GM23338 (cell line): ENCODE measurements at places on chromosomes 11 and 22.

DNA sequence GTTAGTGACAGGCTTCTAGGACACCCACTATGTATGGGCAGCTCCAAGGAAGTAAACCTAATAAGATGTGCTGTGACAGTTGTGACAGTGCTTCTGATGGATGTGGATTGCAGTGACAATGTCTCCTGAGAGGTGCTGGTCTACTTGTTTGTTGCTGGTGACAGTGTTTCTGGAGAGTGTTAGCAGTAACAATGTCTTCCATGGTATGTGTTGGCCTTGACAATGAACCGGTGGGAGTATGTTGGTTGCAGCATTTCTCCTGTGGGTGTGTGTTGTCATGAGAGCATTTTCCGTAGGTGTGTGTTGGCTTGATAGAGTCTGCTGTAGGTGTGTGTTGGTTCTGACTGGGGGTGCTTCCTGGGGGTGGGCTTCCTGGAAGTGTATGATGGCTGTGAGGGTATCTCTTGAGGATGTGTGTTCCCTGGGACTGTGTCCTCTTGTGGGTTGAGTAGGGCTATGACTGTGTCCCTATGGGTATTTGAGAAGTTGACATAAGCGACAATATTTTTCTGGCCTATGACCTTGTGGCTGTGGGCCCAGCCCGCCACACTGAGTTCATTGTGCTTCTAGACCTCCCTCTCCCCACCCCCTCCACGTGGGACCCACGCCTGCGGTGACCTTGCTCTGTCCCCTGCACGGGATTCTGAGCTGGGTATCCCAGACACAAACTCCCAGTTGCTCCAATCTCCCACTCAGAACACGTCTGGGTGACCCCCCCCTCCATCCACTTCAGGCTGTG lies 1.2 kb downstream of the DCHS1 start:
- H3K4me3 ChIP-seq: peak overlapping the region; percentile 57
- DNase-seq: no peak
- peaks cover 73% of the 10 kb centered on the region for H3K27me3 ChIP-seq
- no peaks in the 10 kb centered on the region for H3K36me3 ChIP-seq

DNA sequence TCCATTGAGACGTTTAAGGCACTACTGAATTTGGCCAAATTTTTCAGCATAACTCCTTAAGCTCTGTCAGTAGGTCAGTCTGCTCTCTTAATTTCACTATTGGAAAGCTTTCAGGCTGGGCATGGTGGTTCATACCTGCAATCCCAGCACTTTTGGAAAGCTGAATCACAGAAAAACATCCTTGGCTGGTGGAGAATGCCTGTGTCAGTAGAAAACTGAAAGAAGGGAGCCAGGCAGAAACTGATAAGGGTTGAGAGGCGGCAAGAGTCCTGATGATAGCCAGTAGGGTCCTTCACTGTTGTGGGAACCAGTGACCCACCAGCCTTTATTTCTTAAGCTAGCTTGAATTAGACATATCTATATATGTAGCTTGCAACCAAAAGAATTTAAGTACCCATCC lies 22.6 kb downstream of the NEU3 start:
- peaks cover 13% of the 10 kb centered on the region; the same call in 1 of the 2 replicates for H3K36me3 ChIP-seq
- no peak overlapping the region for H3K27ac ChIP-seq
- no peaks in the 10 kb centered on the region for H3K4me1 ChIP-seq
- no peak for DNase-seq

- peaks cover 19% of the 10 kb centered on the region for H3K4me1 ChIP-seq
- no peak overlapping the region for H3K27ac ChIP-seq
- DNase-seq: no peak
- H3K27me3 ChIP-seq: no peaks in the 10 kb centered on the region
- H3K4me3 ChIP-seq: no peak overlapping the region
- no peaks in the 10 kb centered on the region; the same call in 1 of the 2 replicates for H3K36me3 ChIP-seq
These were observed 73.6 kb downstream of the PHF21B start for GRCh38 chr22:44936201-44936600.

DNA sequence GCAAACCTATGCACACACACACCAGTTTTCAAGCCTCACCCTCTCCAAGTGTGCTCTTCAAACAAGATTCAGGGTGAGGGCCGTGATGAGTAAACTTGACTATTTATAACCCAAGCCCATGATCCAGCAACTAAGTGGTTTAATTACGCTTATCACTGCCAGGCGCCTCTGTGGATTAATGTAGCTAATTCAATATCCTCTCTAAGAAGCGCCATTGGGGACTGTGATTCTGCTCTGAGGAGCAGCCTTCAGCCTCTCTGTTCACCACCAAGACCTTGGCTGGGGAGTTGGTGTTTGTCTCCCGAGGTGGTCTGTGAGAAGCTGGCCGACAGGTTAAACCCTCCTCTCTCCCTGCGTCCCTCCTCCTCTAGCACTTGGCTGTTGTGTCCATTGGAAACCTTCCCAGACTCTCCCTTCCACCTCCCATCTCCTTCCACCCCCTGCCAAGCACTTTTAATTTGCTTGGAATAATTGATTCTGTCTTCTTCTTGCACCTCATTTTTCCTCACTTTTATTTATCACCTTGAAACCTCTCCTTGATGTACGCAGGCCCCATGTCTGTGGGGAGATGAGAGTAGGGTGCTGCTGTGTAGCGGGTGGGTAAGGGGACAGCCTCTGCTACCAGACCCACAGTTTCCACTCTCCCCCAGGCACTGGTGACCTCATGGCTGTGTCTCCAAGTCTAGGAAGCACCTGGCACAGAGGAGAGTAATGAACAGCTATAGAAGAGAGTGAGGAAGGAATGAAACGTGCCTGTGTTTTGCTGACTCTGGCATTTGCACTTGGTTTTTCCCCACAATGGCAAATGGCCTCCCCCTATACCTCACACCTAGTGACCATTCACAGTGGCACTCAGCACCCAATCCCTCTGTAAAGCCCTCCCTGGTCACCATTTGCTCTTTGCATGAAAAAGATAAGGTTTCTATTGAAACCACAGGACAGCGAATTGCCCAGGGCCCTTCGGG lies 236.6 kb downstream of the GRIK4 start:
- no peaks in the 10 kb centered on the region for H3K27me3 ChIP-seq
- H3K4me1 ChIP-seq: peaks cover 16% of the 10 kb centered on the region
- H3K27ac ChIP-seq: no peak overlapping the region
- no peak overlapping the region for H3K4me3 ChIP-seq

DNA sequence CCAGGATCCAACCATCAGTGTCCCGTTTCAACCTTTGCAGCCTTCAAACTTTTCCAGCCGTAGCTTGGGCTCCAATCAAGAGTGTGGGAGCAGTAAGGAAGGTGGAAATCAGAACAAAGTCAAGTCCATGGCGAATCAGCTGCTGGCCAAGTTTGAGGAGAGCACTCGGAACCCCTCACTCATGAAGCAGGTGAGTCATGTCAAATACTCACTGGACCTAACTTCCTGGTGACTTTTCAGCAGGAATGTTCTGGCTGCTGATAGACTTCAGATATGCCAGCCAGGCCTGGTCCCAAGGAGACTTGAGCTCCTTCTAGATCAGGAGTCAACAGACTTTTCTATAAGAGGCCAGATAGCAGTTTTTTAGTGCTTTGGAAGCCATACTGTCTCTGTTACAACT lies 129.0 kb downstream of the MICAL2 start:
- H3K36me3 ChIP-seq: no peaks in the 10 kb centered on the region
- H3K4me3 ChIP-seq: no peak overlapping the region
- no peak for DNase-seq
- H3K4me1 ChIP-seq: no peaks in the 10 kb centered on the region; the same call in 1 of the 2 replicates
- no peak overlapping the region for H3K27ac ChIP-seq
- no peaks in the 10 kb centered on the region for H3K27me3 ChIP-seq

DNA sequence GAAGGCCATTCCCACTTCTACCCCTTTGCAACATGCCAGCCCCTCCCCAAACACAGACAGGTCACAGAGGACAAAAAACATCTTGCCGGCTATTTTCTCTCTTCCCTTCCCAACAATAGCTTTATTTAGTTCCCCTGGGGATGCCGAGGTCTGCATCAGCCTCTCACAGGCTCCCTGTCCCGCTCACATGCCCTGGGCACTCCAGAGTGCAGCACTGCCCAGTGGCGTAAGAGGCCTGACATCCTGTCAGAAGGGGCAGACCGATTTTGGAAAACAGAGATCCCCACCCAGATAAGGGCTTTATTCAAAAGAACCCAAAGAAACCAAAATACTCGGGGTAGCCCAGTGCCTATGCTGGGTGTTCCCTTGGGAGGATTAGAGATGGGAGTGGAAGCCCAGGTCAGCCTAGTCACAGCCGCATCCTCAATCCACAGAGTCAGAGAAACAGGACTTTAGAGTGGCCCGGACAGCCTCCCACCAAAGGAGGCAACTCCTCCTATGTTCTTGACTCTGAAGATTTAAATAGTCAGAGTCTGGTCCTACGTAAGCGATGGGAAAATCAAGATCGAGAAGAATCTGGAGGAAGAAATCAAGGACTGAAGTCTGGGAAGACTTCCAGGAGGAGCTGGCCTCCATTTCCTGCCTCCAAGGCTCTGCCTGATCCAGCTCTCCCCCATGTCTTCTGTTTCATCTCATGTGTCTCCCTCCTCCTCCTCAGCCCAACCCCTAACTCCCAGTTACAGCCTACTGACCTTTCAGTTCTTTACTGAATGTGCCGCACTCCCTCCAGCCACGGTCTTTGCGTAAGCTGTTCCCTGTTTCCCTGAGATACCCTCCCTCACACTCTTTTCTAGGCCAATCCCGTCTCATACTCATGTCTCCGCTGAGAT lies 129.3 kb downstream of the FBXO7 start:
- H3K4me3 ChIP-seq: no peak overlapping the region
- no peaks in the 10 kb centered on the region for H3K27me3 ChIP-seq
- H3K27ac ChIP-seq: no peak overlapping the region
- DNase-seq: no peak
- no peaks in the 10 kb centered on the region for H3K4me1 ChIP-seq

DNA sequence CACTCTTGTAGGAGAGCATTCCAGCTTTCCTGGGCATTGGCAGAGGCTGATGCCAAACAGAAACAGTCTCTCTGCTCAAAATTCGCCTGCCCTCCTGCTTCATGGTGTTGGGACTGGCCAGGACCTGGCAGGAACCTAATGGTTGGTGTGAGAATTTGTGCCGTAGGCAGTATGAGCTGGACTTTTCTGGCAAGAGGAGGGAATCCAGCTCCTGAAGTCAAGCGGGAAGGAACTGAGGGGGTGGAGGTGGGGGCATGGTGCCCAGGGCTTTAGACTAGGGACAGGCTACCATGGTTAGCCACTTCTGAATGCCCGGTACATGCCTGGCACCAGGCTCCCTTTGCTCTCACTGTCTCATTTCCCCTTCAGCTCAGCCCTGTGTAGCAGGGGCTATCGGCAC lies 6.9 kb upstream of the TOMM22 start:
- no peaks in the 10 kb centered on the region for H3K36me3 ChIP-seq
- no peak overlapping the region for H3K27ac ChIP-seq
- DNase-seq: no peak
- H3K4me1 ChIP-seq: no peaks in the 10 kb centered on the region
- H3K4me3 ChIP-seq: no peak overlapping the region
- no peaks in the 10 kb centered on the region for H3K27me3 ChIP-seq

DNA sequence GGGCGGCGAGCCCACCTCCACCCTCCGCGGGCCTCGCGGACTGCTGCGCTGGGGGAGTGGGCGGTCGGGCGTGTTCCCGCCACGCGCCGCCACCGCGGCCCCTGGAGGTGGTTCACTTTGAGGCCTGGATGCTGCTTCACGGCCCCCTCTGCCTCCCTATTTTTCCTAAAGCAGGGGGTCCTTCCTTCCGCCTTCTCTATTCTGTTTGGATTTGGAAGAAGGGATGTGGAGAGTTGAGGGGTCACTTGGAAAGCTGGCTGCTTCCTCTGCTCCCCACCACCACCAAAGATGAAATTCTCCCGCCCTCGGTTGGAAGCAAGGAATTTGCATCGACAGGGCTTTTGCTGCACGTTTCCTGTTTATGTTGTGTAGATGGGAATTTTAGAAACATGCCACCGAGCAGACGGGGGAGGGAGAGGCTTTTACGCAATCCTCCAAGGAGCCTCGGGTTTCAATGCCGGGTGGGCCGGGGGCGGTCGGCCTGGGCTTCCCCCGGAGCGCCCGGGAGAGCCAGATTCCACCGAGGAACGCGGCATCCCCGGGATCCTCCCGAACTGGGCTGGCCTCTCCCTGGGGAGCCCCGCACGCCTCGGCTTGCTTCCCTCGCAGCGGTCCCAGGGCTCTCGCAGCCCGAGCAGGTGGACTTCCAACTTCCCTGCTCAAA lies 403 bp upstream of the SBF2 start:
- peak; percentile 62 for DNase-seq
- peak overlapping the region; percentile 99 for H3K27ac ChIP-seq
- H3K4me1 ChIP-seq: peaks cover 43% of the 10 kb centered on the region
- peak overlapping the region; percentile 93 for H3K4me3 ChIP-seq
- H3K36me3 ChIP-seq: no peaks in the 10 kb centered on the region

- no peak overlapping the region for H3K4me3 ChIP-seq
- H3K4me1 ChIP-seq: peaks cover 49% of the 10 kb centered on the region
- no peak for DNase-seq
- H3K36me3 ChIP-seq: no peaks in the 10 kb centered on the region
These were observed 16.1 kb downstream of the MGAT3 start for GRCh38 chr22:39472570-39473556.

- H3K4me1 ChIP-seq: peaks cover 17% of the 10 kb centered on the region
- DNase-seq: peak; percentile 16
- peak overlapping the region; percentile 19; the same call in 1 of the 2 replicates for H3K27ac ChIP-seq
- H3K4me3 ChIP-seq: no peak overlapping the region
- peaks cover 24% of the 10 kb centered on the region for H3K36me3 ChIP-seq
These were observed 22.8 kb downstream of the NPAT start for GRCh38 chr11:108199446-108200321.

- DNase-seq: peak; percentile 66
- H3K27ac ChIP-seq: no peak overlapping the region
- H3K4me1 ChIP-seq: peaks cover 17% of the 10 kb centered on the region
These were observed 2.4 kb upstream of the UVRAG start for GRCh38 chr11:75812542-75813040.

GRCh38 chr11:12845739-12846358 lies 163.3 kb upstream of the RASSF10 start:
- H3K4me1 ChIP-seq: peaks cover 61% of the 10 kb centered on the region
- H3K36me3 ChIP-seq: no peaks in the 10 kb centered on the region
- DNase-seq: peak; percentile 59
- peak overlapping the region; percentile 50 for H3K27ac ChIP-seq
- no peaks in the 10 kb centered on the region for H3K27me3 ChIP-seq

- H3K36me3 ChIP-seq: no peaks in the 10 kb centered on the region
- H3K4me3 ChIP-seq: no peak overlapping the region
- DNase-seq: no peak
- H3K27ac ChIP-seq: no peak overlapping the region
- H3K4me1 ChIP-seq: no peaks in the 10 kb centered on the region
These were observed 18.5 kb downstream of the CLDN5 start for GRCh38 chr22:19505735-19506126.

DNA sequence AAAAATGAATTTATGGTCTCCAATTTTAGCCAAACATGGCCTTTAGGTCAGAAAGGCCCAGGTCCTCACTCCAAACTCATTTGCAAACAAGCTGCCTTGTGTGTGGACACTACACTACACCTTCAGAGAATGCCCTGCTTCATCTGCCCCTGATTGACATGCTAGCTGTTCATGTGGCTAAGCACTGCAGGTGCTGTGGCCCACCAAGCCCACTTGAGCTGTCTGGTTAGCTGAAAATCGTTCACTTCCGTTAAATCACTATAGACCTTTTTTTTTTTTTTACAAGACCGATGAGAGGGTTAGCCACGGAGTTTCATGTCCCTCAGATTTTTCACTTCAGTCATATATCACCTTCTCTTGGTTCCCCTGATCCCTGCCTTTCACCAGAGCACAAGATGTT lies 39.3 kb downstream of the NF2 start:
- no peaks in the 10 kb centered on the region for H3K27me3 ChIP-seq
- H3K4me1 ChIP-seq: peaks cover 4% of the 10 kb centered on the region; the same call in 1 of the 2 replicates
- H3K27ac ChIP-seq: no peak overlapping the region
- no peaks in the 10 kb centered on the region for H3K36me3 ChIP-seq
- DNase-seq: no peak
- H3K4me3 ChIP-seq: no peak overlapping the region
